SHP77 treated with DMSO at 0.1 percent for 48 hours (cell line): ENCODE measurements at places on chromosomes 7 and 10.

- DNase-seq, result no peak
These were observed 170.8 kb upstream of the GLI3 start for GRCh38 chr7:42407833-42408232.

DNA sequence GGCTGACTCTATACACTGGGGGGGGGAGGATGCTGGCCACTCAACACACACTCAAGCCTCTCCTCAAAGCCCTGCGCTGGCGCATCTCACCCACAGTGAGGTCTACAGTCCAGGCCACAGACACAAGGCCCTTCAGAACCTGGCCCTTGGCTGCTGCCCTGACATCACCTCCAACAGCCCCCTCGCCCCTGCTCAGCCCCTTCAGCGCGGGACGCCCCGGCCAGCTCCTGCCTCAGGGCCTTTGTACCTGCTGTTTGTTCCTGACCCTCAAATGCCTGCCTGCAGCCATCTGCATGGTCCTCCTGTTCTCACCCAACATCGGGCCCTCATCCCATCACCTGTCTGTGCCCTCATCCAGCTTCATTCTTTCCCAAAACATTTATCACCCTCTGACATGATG lies 572.6 kb downstream of the DNAJB6 start:
- no peak for DNase-seq

DNA sequence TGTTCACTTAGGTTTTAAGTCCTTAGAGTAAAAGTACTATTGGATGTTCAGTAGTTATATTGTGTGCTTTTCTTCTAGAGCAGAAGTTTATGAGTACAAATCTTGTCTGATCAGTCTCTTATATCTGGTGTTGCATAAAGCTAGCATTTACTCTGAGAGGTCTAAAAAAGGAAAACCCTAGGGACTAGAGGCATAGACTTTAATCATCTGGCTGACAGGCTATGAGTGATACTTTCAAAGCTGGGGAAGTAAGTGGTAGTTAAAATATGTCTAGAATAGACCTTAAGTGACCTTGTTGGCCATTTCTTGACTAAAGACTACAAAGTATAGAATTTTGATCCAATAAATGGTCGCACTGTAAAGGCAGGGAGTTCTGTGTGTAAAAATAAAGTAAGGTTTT lies 32.9 kb upstream of the PHYHIPL start:
- DNase-seq, result no peak

GRCh38 chr7:5557920-5558401 lies 134.3 kb upstream of the TNRC18 start:
- no peak for DNase-seq

DNA sequence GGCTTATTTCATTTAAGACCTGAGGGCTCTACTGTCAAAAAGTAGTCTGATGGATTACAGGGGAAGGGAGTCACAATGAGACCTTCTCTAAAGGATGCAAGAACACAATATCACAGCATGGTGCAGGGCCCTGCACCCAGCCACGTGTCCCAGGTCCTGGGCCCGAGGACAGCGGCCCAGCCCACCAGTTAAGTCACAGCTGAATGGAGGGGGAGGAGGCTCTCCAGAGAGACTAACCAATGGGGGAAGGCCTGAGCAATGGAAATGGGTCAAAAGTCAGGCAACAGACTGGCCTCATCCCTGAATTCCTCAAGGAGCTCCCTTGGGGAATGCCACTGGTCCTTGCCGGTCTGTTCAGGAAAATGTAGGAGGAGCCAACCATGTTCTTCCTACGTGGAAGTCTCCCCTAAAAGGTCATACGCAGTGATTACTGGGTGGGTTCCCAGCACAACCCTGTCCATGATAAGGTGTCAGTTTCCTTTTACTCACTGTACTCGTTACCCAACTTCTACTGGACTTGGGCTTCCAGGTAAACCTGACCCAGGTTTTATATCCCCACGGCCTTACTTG lies 28.3 kb downstream of the CCDC3 start:
- DNase-seq, result no peak

DNA sequence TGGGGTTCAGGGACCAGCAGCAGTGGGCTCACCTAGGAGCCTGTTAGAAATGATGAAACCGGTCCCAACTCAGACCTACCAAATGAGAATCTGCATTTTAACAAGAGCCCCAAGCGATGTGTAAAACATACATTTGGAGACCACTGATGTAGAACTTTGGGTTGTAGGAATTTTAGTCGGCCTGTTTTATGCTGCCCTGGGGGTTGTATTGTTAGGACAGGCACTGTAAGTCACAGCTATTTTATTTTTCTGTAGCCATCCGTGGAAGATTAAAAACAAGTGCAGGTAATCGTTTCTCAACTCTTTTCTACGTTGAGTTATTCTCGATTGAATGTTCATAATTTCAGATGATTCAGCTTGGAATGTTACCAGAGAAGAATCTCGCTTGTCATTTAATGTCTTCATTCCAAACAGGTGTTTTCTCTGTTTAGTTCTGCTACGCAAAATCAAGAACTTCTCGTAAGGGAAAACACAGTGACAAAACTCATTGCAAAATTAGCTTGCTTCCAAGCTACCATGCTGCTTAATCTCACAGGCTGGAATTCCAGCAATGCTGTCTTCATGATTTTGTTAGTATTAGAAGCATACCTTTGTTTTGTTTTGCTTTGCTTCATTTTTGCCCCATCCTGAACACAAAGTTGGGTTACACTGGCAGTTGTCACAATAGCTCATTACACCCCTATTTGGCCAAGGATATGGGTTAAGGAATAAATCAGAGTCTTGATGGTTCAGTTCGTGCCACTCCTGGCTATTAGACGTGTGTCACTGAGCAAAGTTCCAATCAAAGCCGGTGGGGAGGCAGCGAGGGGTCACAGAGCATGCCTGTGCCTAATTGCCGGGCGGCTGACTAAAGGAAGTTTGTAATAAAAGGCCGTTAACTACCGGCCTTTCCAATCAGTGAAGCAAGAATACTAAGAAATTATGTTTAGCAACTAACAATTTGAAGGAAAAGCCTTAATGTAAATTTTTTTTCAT lies 676.9 kb downstream of the GATA3 start:
- no peak for DNase-seq

- DNase-seq, result no peak
These were observed 14.3 kb downstream of the PRF1 start for GRCh38 chr10:70588255-70588654.

DNA sequence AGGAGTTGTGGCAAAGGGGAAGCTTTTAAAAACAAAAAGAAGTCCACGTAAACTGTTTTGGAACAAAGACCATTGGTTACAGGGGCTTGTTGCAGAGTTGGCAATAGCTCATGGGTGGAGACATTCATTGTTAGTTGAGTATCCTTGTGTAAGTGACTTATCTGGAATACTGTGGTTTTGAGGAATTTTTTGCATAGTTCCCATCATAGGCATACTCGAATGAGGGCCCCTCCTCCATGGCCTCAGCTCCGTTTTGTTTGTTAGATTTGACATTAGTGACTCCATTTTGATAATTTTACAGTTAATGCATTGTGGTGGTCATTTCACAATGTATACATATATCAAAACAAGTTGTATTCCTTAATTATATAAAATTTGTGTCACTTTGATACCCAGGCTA lies 12.8 kb upstream of the SMKR1 start:
- no peak for DNase-seq

GRCh38 chr10:62045765-62046521 lies 144.4 kb downstream of the ARID5B start:
- no peak for DNase-seq
